GM10248 (cell line): ENCODE measurements at places on chromosomes 3 and 15.

DNA sequence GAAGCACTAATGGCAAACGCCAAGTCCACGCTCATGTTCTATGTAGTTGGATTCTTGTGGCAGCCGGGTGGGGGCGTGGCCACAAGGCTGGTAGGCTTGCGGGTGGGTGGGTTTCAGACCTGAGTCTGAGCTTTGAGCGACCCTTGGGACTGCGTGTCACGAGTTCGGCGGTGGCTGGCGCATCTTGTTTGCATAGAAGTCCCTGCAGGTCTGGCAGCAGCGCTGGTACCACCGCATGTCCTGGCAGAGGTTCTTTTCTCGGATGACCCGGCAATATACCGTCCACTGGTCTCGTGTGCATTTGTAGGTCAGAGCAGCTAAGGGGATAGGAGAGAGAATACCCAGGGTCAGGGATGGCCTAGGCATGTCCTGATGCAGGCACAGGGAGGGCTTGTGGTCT lies 241.0 kb upstream of the LYSMD4 start:
- DNase-seq = no peak

- DNase-seq = no peak
Measured at GRCh38 chr3:45868213-45868612, 18.1 kb upstream of the CCR9 start.

DNA sequence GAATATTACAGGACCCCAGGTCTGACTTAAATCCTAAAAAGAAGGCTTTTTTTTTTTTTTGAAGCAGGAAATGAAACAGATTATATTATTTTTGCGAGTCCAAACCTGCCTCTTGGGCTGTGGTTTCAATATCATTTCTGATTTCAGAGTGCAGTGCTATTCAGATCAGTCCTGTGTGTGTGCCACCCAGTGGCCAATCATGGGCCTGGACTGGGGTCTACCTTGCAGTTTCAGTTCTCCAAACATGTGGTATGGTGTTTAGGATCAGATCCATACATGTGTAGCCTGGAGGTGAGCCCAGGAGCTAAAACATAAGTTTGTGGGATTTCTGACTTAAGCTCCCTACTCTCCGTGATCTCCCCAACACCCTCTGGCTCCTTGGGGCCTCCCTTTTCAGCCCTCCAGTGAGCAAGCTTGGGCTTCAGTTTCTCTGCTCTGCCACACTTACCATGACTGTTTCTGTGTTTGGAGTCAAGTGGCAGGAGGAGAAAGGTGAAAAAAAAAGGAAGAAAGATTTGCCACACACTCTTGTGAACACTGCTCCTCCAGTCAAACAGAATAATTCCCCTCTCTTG lies 12.1 kb upstream of the THSD4 start:
- no peak for DNase-seq

- no peak for DNase-seq
Measured at GRCh38 chr15:41443275-41443674, 26.4 kb downstream of the RTF1 start.

DNA sequence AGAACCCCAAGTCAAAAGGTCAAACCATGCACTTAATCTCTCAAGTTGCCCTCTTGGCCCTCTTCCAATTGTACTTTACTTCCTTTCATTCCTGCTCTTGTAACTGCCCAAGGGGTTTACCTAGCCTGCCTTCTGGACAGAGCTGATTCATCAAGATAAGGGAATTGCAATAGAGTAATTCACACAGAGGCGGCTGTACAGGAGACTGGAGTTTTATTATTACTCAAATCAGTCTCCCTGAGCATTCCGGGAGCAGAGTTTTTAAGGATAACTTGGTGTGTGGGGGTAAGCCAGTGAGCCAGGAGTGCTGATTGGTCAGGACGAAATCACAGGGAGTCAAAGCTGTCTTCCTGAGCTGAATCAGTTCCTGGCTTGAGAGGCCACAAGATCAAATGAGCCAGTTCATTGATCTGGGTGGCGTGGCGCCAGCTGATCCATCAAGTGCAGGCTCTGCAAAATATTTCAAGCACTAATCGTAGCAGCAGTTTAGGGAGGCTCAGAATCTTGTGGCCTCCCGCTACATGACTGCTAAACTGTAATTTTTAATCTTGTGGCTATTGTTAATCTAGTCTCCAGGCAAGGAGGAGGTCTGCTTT lies 590.0 kb downstream of the EPHA3 start:
- no peak for DNase-seq

GRCh38 chr15:49044766-49045606 lies 1.3 kb downstream of the SECISBP2L start:
- no peak for DNase-seq

DNA sequence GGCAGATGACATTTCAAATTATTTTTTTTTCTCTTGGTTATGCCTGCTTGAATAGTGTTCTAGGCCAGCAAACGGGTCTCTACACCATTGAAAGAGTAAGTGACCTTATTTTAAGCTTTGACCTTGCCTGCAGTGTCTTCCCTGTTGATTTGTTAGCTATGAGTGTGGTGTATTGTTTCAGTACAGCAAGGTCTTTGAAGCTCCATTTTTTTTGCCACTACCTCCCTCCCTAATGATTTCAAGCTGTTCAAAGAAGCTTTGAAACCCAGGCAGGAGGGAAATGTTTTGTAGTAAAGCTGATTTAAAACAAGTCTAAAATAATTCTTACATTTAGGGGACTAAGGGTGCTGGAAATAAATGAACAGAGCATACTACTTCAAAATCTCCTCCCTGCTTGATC lies 1249.8 kb downstream of the ROBO1 start:
- DNase-seq = no peak

- DNase-seq = no peak
Measured at GRCh38 chr3:63779227-63779626, 39.9 kb upstream of the C3orf49 start.

DNA sequence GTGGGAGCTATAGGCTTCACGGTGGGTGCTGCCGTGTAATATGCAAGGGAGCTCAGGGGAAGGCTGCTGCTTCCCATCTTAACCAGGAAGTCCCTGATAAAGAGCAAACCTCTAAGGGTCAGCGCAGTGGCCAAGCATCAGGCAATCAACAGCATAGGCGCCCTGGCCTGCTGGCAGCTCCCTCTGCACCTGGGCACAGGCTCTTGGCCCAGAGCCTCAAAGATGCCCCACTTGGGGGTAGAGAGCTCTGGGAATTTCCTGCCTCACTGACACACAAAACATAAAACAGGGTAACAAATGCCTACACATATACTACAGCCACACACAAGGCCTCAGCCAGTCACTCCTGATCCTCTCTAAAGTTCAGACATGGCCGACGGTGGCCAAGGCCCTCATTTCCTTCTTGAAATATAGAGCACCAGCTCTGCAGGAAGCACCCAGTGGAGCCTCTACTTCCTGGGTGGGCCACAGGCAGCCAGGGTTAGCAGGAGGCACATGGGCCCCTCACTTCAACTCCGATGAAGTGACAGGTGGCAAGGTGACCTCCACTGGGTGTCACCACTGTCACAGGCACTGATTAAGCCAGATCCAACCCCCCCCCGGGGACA lies 20.5 kb downstream of the SLC41A3 start:
- no peak for DNase-seq

DNA sequence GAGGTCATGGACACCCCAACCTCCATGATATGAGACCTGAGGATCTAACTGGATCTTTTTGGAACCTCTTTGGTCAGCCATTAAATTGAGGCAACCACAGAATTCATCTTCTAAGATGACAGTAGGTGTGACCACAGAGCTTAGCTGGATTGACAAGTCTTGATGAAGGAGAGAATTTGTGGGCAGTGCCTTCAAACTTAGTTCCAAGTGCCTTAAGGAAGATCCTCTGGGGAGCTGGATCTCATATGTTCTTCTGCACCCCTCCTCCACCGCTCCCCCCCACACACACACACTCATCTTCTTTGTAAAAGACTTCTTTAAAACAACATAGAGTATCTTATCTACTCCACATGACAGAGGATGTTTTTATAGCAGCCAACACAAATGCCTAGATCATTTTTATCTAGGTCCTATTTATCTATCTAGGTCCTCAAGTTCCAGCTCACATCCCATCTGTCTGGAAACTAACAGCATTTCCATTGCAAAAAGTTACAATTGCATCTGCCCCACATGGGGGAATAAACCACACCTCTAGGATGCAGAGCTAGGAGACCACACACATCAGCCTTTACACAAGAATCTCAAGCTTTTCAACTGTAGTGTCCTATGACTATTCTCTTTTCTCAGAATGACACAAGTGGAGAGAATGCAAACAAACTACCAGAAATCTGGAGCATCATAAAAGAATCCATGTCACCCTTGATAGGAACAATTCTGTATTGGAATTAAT lies 37.4 kb downstream of the WWTR1 start:
- DNase-seq = no peak

DNA sequence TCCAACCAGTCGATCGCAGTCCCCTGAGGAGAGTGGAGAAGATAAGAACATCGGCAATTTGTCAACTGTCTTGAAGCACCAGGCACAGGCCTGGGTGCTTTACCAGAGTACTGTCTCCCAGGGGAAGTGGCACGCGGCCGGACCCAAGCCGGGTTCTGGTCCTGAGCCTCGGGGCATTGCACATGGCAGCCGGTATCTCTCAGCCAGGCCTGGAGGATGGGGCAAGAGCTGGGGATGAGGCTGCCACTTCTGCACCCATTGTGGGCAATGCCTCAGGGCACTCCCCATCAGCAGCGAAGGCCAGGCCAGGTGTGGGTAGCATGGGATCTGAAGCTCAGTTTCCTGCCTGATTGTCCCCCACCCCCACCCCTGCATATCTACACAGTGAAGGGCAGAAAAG lies 77.5 kb downstream of the ADCY5 start:
- no peak for DNase-seq

DNA sequence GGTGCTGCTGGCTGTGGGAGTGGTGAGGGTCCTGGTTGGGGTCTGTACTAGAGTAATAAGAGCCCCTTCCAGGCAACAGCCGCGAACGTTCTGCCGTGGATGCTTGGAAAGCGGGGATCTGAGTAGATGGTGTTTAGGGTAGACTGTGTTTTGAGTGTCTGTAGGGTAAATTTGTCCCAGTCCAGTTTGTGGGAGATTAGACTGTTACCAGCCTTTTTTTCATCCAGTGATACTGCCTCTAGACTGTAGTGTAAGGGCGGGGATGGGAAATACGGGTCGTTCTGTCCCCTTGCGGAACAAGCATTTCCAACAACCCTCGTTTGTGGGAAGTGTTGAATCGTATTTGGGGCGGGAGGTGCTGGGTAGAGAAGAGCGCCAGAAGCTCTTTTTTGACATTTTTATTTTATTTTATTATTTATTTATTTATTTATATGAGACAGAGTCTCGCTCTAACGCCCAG lies 424 bp downstream of the HAUS2 start:
- peak; percentile 36 for DNase-seq
